ENCODE measurements at places on chromosomes 6 and 20.

GRCh38 chr6:167472148-167472547 lies 147.3 kb downstream of the TTLL2 start:
- DNase-seq, result no peak

GRCh38 chr6:105746509-105746908 lies 339.6 kb upstream of the PRDM1 start:
- DNase-seq, result no peak

GRCh38 chr6:105209950-105210706 lies 30.3 kb upstream of the POPDC3 start:
- no peak for DNase-seq

- DNase-seq, result no peak
Observed at GRCh38 chr6:49202924-49203536, 260.0 kb downstream of the MMUT start.

- DNase-seq, result no peak
Observed at GRCh38 chr20:20731945-20732296, 19.5 kb upstream of the RALGAPA2 start.

- DNase-seq, result no peak
Observed at GRCh38 chr6:17845598-17845997, 138.9 kb upstream of the NUP153 start.

- no peak for DNase-seq
Observed at GRCh38 chr6:6972456-6972855, 135.3 kb upstream of the RREB1 start.

GRCh38 chr20:35285806-35286076 lies 1.2 kb upstream of the EIF6 start:
- no peak for DNase-seq

GRCh38 chr6:25583099-25583498 lies 68.9 kb upstream of the SCGN start:
- no peak for DNase-seq

GRCh38 chr6:35220711-35221110 lies 7.0 kb downstream of the SCUBE3 start:
- no peak for DNase-seq

DNA sequence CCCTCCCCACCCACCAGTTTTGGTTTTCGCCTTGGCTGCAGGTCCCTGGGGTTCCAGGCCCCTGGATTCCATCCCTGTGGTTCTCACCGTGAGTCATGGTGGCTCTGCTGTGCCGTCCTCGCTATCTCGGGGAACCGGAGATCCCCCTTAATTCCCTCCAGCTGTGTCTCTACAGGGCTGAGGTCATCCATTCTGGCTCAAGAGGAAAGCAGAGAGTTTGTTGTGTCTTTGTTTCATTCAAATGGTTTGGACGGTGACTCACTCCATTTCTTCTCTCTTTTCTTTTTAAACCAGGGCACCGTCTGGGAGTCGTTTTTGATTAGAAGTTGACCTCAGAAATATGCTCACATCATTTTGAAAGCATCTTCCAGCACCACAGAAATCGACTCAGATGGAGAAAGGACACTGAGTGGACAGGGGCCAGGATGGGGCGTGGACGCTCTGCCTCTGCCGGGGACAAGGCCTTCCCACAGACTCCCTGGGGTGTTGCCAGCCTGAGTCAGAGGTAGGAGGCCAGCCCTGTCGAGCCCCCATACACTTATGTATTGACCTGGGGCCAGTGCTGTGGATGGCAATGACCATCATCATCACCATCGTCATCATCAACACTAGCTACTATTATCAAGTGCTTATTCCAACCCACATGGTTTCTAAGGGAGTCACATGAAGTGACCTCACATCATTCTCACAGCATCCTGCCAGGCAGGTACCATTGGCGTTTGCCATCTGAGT lies 176.2 kb downstream of the NFATC2 start:
- DNase-seq, result no peak

- DNase-seq, result no peak
Observed at GRCh38 chr20:50442512-50442911, 67.7 kb upstream of the PTPN1 start.

DNA sequence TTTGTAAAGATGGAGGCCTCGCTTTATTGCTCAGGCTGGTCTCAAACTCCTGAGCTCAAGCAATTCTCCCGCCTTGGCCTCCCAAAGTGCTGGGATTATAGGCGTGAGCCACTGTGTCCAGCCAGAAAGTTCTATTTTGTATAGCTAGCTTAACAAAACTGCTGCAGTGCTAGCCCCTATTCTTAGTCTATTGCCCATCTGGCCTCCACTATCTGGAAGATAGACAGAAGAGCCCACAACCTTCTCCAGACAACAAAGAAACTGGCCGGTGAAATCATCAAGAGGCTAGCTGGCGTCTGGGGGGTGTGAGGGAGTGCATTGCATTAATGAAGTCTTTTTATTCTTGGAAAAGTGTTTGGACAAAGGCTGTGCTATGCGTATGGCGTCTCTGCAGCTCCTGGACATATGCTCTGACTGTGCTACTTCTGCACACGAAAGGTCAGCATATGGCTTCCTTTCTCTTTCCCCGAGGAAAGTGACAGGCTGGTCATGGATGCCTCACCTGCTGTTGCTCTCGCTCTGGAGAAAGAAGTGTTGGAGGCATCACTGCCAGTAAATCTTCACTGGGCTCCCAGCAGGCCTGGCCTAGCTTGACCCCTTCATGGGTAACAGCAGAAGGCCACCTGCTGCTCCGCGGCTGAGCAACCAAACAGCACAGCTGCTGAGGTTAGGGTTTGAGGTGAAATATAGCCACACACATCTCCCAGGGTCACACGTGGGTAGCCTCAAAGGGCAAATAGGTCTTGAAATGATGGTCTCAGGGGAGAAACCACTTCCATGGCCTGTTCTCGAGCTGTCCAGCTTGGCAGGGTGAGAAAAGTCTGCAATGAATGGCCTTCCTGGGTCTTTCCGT lies 95.1 kb upstream of the IYD start:
- no peak for DNase-seq

DNA sequence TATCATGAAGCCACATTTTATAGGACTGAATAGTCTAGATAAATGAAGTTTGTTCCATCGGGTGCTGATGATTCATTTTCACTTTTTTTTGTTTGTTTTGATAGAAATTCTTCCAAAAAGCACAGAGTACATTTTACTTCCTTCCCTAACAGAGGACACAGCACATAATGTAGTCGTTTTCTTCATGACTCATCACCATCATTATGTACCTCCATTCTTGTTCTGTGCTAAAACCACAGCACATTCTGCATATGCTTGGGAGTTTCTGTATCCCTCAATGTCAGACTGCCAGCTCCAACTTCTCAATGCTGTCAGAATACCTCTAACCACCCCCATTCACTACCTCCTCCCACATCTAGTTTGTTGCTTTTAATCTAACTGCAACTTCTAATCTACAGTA lies 1004.9 kb upstream of the ADGRB3 start:
- DNase-seq, result no peak

DNA sequence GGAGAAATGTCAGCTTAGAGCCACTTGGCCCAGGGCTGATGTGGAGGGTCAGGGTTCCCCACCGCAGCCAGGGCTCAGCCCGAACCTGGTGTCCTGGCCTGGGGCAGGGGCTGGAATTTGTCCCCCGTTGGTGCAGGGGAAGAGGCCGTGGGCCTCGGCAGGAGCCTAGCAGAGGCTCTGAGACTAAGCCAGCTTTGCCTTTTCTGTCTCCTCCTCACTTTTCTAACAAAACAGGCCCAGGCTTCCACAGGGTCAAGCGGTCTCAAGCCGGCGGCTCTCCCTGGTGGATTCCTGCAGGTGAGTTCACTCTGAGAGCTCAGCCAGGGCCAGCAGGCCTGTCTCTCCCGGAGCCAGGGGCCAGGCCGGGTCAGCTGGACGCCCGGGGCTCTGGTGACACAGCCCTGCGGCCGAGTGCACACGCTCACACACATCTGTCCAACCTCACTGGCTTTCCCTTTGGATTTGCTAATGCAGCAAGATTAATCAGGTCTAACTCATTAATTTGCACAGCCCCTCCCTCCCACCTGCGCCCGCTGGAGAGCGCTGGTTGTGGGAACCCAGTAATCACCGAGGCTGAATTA lies 2.9 kb upstream of the CHRNA4 start:
- DNase-seq, result no peak

GRCh38 chr6:41353333-41353732 lies 17.9 kb downstream of the NCR2 start:
- DNase-seq, result no peak

GRCh38 chr20:64261138-64261537 lies 5.6 kb downstream of the PCMTD2 start:
- no peak for DNase-seq

DNA sequence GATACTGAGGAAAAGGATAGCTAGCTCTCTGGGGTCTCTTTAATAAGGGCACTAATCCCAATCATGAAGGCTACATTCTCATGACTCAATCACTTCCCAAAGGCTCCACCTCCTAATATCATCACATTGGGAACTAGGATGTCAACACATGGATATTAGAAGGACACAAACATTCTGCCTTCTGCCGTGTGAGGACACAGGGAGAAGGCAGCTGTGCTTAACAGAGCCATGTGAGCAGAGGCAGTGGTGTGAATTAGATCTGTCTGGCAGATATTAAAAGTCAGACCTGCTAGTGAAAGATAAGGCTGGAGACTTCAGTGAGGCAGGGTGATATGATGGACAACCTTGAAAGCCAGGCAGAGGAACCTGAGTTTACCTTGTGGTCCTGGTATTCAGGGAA lies 341.9 kb downstream of the ARHGAP18 start:
- no peak for DNase-seq

DNA sequence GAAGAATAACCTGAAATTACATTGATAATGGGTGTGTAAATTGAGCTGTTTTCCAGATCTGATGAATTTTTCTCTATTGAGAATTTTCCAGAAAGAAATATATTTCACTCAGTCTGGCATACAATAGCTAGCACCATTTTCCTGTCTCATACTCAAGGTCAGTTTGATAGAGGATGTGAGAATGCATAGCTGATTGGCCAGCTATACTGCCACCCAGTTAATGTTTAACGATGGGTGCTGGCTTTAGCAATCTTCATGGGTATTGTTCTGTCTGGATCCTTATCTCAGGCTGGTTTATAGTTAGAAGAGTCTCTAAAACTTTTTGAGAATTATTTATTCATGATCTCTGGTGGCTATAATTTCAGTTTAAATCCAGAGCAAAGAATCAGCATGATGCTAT lies 147.4 kb downstream of the HDGFL1 start:
- DNase-seq, result no peak

All from GM12891 (cell line).